Stimulated activated CD4-positive, alpha-beta T cell treated with anti-CD3 and anti-CD28 coated beads, Interleukin-4, amount 100 ng/mL, for 24 hours (primary cell): ENCODE measurements at places on chromosomes 6 and 20.

DNA sequence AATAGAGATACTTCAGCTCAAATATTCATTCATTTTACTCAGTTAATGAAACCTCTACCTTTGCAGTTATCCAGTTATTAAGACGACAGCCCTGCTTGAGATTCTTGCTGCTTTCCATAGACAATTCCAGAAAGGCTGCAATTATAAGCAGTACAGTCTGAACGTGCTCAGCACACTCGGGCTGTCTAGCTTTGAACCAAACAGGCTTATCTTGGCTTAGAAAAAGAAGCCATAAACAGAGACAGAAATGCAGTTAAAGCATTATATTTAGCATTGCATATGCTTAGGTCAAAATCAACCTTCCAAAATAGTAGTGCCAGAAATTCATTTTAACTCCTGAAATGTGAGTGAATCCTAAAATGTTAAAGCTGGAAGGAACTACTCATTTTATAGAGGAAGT, 204.1 kb upstream of the KCNQ5 start:
- DNase-seq, result no peak

DNA sequence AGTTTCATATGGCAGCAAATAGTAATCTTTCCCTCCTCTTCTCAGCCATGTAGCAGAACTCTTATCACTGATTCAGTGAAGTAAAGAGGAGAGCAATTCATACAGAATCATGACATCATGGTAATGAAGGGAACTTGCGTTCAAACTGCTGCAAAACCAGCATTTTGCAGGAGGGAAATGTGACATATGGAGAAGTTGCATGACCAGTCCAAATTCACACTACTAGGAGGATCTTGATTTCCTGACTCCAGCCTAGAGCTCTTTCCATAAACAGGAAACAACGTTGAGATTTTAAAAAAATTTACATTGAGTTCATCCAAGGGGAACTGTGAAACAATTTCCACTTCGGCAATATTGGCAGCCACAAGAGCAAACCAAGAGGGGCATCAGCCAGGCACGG, 63.8 kb downstream of the MBOAT1 start:
- DNase-seq, result no peak

DNA sequence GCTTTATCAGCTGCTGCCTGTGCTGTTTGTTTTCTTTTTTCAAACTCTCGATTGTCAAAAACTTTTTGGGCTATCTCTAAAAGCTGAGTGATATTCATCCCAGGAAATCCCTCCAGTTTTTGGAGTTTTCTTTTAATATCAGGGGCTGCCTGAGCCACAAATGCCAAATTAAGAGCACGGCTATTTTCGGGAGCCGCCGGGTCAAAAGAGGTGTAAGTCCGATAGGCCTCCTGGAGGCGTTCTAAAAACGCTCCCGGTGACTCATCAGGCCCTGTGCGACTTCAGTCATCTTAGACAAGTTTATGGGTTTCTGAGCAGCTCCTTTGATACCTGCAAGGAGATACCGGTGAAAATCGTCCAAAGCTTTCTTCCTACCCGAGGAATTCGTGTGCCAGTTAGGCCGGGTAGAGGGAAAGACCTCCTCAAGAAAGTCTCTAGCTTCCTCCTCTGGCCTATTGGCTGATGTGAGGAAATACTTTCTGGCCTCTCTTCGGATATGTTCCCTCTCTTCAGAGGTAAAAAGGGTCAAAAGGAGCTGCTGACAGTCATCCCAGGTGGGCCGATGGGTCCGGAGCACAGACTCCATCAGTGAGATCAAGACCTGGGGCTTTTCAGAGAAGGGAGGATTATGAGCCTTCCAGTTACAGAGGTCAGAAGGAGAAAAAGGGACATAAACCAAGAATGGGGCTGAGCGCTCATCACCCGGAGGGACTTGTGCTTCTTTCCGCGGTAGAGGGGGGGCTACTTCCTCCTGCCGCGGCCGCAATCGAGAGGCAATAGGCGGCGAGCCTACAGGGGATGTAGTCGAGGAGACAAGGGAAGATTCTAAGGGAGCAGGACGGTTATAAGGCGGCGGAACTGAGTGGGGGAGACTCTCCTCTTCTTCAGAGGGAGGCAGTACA, 151.1 kb downstream of the TRIM27 start:
- no peak for DNase-seq

GRCh38 chr6:53547166-53547810, 2.4 kb upstream of the GCLC start:
- no peak for DNase-seq

DNA sequence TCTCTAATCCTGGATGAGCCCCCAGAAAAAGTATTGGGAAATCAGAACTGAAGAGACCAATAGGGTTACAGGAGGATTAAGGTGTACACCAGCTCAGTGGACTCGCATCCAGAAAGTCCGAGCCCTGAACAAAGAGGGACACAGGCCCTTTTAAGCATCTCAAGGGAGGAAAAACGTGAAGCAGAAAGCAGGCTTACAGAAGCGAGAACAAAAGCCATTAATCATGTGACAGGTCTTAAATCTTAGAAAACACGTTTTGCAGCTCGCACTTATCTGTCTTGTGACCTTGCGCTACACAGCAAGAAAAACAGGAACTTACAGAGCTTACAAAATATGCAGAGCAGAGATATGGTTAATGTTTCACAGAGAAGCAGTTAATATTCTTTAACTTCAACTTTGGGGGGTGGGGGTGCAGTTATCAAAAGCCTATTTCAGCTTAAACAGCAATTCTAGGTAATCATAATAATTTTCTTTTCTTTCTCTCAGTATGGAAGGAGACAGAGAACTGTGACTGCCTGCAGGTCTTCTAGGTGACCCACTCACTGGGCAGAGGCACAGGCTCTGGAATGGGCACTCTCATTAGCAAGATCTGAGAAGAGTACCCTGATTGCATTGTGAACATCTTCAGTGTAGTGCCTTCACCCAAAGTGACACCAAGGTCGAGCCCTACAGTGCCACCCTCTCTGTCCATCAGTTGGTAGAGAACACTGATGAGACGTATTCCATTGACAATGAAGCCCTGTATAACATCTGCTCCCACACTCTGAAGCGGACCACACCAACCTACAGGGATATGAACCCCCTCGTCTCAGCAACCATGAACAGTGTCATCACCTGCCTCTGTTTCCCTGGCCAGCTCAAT, 65.0 kb upstream of the MOCS1 start:
- no peak for DNase-seq

DNA sequence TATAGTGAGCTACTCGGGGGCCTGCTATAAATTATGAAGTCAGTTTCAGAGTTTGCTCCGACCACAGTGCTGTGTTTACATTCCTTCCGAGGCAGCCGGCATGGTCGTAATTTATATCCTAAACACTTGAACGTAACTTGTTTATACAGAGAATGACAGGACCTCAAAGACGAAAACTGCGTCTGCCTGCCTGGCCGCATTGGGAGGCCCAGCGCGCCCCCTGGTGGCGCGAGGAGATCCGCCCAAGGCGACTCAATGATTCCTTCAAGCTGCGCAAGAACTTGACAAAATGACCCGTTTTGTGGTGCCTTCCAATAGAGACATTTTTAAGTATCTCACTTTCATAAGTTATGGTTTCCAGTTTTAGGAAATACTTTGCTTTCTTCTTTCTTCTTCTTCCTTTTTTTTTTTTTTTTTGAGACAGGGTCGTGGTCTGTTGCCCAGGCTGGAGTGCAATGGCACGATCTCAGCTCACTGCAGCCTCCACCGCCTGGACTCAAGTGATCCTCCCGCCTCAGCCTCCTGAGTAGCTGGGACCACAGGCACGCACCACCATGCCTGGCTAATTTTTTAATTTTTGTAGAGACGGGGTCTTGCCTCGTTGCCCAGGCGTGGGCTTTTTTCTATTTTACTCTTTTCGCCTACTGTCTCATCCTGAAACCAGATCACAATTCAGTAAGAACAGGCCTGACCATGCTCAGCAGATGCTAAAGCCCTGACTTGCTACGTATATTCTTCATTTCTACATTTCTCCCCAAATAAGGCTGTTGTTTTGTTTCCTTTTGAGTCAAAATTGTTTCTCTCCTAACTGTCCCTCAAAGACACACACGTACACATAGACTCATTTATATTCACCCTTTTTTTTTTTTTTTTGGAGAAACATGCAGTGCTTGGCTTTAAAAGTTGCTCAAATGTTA, 7.8 kb downstream of the FOXF2 start:
- peak; percentile 73 for DNase-seq

- DNase-seq, result no peak
Observed at GRCh38 chr6:111027219-111027618, 45.4 kb downstream of the RPF2 start.

- no peak for DNase-seq
Observed at GRCh38 chr6:23559587-23560343, 566.2 kb upstream of the NRSN1 start.

DNA sequence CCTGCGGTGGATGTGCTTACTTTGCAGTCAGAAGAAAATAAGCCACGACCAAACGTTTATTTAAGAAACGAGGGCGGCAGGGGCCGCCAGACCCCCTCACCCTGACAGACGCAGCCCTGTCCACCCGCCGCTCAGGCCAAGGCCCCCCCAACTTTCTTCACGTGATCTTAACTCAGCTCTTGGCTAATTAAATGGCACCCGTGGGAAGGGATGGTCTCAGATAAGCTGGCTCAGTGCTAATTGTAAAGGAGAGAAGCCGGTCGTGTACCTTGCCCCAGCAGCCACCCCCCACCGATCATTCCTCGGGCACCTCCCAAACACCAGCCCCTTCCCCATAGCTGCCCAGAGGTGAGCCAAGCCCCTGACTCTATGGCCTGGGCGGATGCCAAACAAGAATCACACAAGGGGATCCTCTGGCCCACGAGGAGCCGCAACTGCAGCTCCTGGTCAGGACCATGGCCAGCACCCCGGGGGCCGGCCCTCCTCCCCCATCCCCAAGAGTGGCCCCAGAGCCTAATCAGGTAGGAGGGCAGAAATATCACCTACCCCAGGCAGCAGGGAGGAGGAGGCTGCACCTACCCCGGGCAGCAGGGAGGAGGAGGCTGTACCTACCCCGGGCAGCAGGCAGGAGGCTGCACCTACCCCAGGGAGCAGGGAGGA, 11.2 kb downstream of the KCNQ2 start:
- DNase-seq, result no peak

DNA sequence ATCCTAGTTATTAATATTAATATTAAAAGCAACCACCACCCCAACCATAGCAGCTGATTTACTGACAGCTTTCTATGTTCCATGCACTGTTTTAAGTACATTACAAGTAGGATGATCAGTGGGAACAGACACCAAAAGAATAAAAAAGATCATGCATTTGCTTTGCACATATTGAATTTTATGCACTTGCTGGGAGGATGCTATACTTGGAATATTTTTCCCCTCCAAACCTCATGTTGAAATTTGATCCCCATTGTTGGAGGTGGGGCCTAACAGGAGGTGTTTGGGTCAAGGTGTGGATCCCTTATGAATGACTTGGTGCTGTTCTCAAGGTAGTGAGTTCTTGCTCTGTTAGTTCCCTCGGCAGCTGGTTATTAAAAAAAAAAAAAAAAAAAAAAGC, 178.9 kb upstream of the MYLIP start:
- DNase-seq, result no peak

DNA sequence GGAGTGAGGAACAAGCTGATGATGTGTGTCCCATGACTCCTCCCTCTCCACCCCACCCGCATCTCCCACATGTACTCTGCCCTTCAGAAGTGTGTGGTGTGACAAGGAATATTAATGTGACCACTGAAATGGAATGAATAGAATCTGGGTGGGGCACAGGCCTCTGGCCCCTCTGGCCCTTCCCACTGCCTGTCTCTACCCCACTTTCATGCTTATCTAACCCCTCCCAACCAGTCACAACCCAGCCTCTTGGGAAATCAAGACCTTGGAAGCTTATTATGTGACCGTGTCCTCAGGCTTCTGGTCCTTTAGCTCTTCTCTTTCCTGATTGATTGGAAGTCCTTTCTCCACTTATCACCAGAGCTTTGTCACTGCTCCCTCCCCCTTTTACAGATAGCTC, 312.2 kb upstream of the SOX4 start:
- no peak for DNase-seq

GRCh38 chr20:47244451-47244850, 112.0 kb downstream of the ZMYND8 start:
- DNase-seq, result no peak

DNA sequence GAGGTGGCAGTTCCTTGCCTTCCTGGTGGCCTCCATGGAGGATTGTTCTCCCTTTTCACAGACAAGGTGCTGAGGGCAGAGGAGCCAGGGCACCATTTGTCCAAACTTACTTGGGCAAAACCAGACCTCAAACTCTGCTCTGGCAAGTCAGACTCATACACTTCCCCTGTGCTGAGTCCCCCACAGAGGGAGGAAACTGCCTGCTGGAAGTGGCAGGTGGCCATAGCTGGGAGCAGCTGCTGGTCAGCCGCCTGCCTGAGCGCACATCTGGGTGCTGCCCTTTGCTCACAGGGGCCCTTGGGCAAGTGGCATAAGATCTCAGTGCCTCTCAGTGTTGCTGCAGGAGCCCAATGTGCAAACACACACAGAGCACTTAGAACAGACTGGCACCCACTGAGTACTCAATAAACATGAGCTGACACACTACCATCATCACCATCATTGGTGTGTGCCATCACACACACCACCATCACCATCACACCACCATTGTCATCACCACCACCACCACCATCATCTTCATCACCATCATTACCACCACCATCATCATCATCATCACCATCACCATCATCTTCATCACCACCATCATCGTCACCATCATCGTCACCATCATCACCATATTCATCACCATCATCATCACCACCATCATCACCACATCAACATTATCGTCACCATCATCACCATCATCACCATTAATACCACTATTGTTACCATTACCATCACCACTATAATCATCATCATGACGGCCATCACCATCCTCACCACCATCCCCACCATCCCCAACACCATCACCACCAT, 17.6 kb downstream of the NOL4L start:
- no peak for DNase-seq

GRCh38 chr20:35243986-35244385, 17.5 kb downstream of the MMP24 start:
- DNase-seq, result no peak

DNA sequence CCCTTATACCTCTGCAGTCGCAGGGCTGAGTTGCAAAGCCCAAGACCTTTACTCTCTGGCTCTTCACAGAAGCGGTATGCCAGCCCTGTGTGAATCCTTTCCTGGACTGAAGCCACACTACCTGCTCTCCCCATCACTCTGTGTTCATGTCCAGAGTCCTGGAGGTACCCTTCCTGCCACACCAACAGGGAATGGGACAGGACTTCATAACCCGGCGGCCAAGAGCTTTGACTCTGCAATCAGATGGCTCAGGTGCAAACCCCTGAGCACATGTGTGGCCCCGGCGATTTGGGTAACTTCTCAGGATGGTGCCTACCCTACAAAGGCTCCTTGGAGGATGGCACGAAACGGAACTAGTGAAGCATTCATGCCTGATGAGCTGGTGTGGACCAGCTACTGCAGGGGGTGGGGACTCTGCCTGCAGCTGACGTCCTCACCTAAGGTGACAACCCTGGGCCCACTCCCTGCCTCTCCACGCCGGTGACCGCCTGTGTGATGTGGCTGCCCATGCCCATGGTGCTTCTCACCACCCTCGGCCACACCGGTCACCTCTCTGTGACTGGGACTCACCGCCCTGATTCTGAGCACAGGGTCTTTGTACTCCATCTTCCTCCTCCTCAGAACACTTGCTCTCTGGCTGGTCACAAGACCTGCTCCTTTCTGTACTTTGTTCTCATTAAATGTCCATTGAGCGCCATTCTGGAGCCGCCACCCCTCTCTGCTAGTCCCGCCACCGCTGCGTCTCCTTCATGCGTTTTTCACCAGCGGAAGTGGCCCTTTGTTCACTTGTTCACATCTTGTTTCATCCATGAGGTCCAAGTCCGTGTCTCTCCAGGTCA, 116.7 kb downstream of the SULF2 start:
- DNase-seq, result no peak

- DNase-seq, result no peak
Observed at GRCh38 chr6:155021680-155022079, 26.6 kb downstream of the TIAM2 start.

- no peak for DNase-seq
Observed at GRCh38 chr20:23932256-23932655, 52.7 kb upstream of the CST5 start.
